WTC11 (cell line): ENCODE measurements at places on chromosomes 2 and 18.

GRCh38 chr18:55264108-55264507, 304.8 kb upstream of the CCDC68 start:
- no peak for DNase-seq

GRCh38 chr2:241739651-241740050, 5.2 kb downstream of the D2HGDH start:
- DNase-seq, result no peak

- DNase-seq, result no peak
Measured at GRCh38 chr2:215748446-215748845, 264.9 kb downstream of the MREG start.

DNA sequence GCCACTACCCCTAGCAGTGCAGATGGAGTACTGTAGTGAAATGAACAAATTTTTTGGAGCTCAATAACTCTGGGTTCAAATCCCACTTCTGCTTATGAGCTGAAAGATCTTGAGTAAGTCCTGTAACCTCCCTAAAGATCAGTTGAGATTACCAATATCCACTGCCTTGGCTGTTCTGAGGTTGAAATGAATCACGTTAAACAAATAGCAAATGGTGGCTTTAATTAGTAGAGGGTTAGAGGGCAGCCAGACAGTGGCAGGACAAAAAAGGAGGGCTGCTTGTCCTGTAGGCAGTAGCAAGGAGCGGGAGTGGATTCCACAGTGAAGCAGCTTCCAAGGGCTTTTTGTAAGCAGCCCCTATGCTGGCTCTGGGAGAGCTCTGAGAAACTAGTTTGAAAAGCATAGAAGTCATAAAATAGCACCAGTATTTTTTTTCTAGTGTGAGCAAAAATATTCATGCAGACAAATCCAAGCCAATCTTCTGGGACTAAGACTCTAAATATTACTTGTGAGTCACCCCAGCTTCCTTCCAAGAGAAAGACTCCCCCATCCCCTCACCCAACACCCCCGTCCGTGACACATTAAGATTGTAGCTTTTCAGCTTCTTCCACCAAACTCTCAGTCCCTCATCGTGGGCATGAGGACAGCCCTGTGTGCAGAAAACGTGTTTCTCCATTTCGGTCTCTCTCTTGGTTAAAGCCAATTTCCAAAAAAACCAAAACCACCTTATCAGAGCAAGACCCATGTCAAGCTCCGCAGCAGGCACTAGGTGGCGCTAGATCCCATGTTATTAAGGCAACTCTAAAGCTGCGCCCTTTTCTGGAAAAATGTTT, 123.5 kb upstream of the LGALSL start:
- DNase-seq, result peak; percentile 84

GRCh38 chr18:64639536-64639935, 490.6 kb upstream of the LINC00305 start:
- DNase-seq, result no peak

DNA sequence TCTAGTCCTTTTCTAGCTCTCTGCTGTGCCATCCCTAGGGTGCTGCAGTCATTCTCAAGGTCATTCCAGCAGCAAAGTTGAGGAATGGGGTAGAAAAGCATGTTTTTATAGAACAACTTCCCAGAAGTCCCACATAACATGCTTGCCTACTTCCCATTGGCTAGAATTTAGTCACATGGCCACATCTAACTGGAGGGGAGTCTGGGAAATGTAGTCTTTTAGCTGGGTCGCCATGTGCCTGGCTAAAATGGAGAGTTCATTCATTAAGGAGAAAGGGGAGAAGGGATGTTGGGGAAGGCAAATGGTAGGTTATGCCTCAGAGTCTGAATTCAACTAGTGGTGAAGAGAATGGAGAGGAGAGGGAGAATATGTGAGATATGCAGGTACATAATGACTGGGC, 85.7 kb downstream of the SLC4A3 start:
- DNase-seq, result no peak

DNA sequence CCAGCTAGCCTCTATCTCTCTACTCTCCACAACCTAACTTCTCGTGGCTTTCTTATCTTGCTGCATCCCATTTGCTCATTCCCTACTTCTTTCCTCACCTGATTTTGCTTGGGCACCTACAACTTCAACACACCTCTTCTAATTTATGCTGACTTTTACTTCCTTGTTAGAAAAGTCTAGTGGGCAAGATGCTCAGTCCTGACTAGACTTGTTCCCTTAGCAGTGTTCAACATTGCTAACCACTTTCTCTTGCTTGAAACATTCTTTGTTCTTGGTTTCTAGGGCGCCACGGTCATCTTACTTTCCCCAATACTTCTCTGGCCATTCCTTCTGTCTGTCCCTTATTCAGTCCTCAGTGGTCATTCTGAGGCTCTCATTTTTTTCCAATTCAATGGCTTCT, 454.7 kb upstream of the CWC22 start:
- no peak for DNase-seq

GRCh38 chr2:240927390-240927781, 21.2 kb downstream of the CROCC2 start:
- DNase-seq, result no peak

GRCh38 chr2:239339726-239340601, 60.9 kb downstream of the HDAC4 start:
- no peak for DNase-seq

DNA sequence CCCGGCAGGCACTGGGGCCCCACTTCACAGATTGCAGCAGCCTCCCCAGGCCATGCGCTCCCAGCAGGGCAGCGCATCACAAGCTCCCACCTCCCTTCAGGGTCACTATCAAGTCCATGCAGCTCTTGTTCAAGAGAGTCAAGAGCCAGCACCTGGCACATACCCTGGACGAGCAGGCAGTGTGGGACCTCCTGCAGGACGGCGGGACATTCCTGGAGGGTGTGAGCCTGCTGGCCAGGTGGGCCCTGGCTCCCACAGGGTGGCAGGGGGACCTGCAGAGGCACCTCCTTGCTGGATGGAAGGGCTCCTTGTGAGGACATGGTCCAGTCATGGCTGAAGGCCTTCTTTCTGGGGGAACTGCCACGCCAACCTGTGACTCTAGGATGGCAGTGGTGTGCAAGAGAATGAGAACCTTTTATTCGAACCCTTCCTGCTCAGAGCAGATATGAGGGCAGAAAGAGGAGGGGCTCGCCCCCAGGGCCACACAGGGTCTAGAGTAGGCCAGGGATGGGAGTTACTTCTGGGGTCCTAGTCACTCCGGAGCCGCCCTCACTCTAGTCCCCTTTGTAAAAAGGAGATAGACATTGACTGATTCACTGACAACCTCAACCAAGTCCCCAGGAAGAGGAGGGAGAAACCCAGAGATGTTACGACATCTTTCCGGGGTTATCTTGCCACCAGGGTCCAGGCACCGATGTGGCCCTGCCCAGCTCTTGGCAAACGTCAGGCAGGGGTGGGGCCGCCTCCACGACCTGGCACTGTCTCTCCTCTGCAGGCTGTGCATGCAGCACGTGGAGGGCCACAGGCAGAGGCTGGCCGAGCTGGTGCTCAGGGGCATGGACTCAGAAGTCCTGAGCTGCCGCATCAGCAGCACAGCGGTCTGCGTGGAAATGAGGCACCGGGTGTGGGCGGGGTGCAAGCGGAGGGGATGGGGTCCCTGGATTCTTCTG, 31.3 kb downstream of the HJURP start:
- DNase-seq, result no peak

DNA sequence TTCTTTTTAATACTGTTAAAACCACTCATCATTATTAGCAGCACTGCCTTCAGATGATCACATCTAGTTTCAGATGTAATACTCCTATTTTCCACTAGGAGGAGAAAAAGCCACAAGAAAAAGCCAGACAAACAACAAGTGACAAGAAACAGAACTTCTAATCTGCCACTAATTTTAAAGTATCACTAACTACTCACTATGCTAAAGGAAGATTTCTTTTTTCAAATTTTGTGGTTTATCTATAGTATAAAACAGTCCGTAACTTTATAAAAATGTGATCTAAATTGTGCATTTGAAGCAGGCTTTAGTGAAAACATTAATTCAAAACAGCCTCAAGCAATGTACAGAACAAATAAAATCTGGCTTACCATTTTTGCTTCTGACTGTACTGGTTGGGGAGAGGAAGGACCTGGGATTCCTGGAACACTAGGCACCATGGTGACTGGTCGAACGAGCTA, 56.8 kb downstream of the ATF2 start:
- no peak for DNase-seq

GRCh38 chr2:209613649-209614305, 157.9 kb upstream of the UNC80 start:
- no peak for DNase-seq

GRCh38 chr2:232521959-232522622, 1.9 kb downstream of the PRSS56 start:
- peak; percentile 71 for DNase-seq

DNA sequence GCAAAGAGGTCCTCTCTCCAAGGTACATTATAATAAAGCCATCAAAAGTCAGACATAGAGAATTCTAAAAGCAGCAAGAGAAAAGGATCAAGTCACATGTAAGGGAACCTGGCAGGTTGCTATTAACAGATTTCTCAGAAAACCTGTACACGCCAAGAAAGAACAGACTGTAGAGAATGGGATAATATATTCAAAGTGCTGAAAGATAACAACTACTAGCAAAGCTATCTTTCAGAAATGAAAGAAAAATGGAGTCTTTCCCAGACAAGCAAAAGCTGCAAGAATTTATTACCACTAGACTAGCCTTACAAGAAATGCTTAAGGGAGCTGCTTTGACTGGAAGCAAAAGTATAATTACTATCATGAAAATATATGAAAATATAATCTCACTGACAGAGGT, 81.5 kb downstream of the PTPN2 start:
- no peak for DNase-seq

DNA sequence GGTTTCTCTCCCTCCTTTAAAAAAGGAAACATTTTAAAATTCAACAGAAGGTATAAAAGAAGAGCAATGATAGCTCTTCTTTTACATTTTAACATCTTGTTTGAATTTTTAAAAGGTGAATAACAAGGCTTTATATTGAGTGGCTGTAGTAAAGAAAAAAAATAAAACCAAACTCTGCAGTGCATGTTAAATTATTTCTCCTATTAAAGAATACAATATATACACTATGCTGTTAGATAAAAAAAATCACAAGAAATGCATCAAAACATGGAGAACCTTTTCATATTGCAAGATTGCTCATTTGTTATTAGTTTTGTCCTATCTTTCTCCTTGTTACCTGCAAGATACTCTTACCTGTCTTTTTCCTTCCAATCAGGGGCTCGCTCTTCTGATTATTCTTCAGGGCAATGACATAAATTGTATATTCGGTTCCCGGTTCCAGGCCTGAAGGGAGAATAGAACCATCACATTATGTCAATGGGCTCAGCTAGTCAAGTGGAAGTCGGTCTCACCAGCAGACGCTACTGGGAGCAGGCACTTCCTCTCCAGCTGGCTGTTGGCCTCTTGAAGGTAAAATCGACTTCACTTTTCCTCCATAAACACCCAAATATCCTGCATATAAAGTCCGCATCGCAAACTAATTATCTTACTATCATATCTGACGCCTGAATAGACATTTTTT, 61.2 kb downstream of the ATIC start:
- no peak for DNase-seq

DNA sequence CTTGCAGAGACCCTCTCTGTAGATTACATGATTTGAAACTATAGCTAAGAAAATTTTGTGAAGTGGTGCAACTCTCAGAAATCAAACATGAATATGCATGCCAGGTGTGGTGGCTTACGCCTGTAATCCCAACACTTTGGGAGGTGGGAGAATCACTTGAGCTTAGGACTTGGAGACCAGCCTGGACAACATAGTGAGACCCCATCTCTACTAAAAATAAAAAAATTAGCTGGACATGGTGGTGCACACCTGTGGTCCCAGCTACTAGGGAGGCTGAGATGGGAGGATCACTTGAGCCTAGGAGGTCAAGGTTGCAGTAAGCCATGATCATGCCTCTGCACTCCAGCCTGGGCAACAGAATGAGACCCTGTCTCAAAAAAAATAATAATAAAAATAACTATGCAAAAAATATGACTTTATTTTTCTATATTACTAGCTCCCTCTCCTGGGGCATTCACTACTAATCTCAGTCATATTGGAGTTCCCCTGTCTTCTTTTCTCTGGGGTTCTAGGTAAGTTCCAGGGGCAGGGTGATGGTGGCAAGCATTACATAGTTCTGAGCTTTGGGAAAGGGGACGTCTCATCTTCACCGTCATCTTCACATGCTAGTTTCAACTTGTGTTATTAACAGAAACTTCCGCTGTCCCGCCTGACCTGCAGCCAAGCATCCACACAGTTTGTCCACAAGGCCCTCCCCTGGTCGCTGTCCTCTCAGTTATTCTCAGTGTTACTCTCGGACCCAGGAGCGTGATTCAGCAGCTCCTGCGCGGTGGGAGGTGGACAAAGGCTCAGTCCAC, 96.8 kb upstream of the MBOAT2 start:
- DNase-seq, result no peak

DNA sequence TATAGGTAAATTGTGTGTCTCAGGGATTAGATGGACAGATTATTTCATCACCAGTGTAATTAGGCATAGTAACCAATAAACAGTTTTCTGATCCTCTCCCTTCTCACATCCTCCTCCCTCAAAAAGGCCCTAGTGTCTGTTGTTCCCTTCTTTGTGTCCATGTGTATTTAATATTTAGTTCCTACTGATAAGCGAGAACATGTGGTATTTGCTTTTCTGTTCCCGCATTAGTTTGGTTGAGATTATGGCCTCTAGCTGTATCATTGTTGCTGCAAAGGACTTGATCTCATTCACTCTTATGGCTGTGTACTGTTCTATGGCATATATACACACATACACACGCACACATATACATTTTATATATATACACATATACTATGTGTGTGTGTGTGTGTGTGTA, 866.2 kb downstream of the CCDC85A start:
- no peak for DNase-seq

DNA sequence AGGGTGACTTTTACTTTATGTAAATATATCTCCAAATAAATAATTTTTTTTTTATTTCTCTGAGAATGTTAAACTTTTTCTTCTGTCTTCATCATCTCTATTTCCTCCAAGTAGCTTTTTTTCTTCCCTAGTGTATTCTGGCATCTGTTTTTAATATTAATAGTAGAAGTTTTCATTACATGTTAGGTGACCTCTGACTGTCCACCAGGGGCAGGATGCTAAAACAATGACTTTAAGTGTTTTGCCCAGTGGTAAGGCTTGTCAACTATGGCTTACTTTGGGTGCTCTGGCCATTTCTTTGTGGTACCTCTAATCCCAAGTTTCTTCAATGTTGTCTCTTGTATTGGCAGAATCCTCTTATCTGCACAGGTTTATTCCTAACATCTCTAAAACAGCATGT, 127.1 kb downstream of the SRBD1 start:
- no peak for DNase-seq

DNA sequence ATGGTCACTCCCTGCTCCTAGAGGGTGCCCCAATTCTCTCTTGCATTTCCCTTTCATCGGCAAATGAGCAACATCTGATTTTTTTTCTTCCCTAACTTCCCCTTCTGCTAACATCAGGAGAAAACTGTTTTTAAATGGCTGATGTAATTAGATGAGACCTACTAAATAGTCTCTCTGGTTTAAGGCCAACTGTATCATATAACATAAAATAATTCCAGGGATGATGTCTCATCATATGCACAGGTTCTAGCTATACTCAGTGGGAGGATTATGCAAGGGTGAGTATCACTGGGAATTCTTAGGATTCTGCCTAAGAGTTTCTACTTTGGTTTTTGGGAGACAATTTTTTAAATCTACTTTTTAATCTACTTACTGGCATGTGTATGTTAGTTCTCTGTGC, 193.4 kb downstream of the PARD3B start:
- no peak for DNase-seq
